ENCODE measurements at places on chromosomes 4 and X. TPM values are rescaled to one million over a fixed set of nuclear protein-coding genes. Genes with fewer than 3 reads are reported as not detected.

MTM1 gene
- total RNA-seq = 24.1 TPM

CXorf65 gene
- 17.1 TPM for total RNA-seq

DNA sequence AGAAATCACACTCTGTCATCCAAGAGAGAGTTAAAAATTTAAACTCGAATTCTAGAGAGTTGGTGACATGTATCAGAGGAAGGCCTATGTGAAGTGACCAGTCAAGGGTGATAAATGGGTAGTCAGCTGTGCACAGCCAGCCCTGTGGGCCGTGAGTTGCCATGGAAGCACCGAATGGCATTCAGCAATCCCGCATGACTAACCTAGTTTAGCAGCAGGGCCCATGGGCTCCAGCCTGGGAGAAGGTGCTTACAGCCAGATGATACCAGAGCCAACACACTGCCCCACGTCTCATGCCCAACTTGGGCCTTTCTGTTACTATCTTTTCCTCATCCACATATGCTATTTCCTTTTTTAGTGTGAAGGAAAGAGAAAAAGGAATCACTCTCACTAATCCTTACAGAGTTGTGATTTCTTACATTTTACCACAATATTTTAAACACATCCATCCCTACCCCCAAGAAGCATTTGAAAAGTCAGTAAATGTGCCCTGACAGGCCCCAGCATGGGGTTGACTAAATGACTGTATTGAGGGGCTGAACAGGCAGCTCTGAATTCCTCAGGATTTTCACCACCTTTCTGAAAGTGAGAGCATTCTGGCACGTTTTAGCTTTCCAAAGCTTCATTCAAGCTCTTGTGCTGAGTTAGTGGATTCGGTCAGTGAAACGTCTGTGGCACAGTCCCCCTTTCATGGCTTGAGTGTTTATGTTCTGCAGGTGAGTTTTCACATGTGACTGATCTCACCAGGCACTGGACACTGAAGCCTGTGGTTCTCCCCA is 104.2 kb downstream of the AFF1 start:
- H3K27me3 ChIP-seq = no peaks in the 10 kb centered on the region
- DNase-seq = no peak
- H3K4me1 ChIP-seq = peaks cover 49% of the 10 kb centered on the region
- H3K27ac ChIP-seq = no peak overlapping the region
- no peaks in the 10 kb centered on the region for H3K36me3 ChIP-seq

DNA sequence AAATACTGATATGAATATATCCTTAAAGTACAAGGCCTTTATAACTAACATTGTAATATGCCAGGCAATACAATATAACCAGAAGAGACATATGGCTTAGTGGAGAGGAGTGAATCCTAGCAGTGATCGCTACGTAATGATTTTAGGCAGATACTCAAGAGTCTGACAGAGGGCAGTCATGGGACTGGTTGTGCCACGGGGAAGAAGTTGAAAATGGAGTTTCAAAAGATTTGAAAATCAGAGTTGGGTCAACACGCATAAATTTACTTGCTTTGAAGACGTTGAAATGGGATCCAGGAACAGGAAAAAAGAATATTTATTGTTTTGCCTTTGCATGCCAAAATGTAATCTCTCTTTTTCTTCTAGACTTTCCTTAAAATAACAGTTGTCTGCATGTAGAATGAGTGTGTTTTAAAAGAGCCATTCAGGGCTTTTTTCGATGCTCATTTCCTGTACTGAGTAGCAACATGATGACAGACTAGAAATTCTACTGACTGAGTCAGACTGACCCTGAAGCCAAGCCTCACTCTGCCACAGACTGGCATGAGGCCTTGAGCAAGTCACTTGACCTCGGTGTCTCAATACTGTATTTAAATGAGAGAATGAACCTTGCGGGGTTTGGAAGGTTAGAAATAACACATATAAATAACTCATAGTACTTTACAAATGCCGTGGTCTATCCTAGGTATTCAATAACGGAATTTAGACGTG is 8.1 kb upstream of the SMS start:
- peaks cover 6% of the 10 kb centered on the region for H3K36me3 ChIP-seq
- H3K27ac ChIP-seq = peak overlapping the region; percentile 14
- no peaks in the 10 kb centered on the region for H3K27me3 ChIP-seq
- no peak for DNase-seq
- H3K4me1 ChIP-seq = peaks cover 36% of the 10 kb centered on the region

DNA sequence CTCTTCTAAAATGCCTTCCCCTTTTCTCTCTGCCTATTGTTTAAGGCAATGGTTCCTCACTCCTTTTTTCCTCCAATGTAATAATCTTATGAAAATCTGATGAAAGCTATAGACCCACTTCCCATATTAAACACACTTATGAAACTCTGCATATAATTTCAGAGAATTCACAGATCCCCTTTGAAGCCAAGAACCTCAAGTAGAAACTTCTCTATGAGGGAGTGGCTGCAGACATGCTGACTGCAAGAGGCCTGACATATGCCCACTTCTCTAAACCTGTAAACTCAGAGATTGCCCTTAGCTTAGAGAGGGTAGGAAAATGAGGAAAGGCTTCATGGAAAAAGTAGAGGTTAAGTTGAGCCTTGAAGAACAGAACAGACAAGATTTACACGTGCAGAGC is 37.6 kb downstream of the TAB3 start:
- H3K27ac ChIP-seq = peak overlapping the region; percentile 40
- no peaks in the 10 kb centered on the region for H3K4me1 ChIP-seq
- H3K27me3 ChIP-seq = no peaks in the 10 kb centered on the region
- peaks cover 28% of the 10 kb centered on the region for H3K36me3 ChIP-seq

CDKL5 gene
- total RNA-seq = 0.73 TPM

SLC25A31 gene
- total RNA-seq = not detected

DNA sequence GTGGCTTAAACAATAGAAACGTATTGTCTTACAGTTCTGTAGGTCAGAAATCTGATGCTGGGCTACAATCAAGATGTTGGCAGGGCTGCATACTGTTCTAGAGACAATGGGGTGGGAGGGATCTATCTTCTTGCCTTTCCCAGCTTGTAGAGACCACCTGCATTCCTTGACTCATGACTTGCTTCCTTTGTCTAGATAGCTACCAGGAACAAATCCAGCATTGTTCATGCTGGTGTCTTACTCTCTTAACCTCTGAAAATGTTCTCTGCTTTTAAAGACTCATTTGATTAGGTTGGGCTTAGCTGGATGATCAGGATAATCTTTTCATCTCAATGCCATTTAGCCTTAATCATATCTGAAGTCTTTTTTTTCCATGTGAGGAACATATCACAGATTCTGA is 169.0 kb downstream of the ZNF330 start:
- no peaks in the 10 kb centered on the region for H3K4me1 ChIP-seq
- peaks cover 6% of the 10 kb centered on the region for H3K27me3 ChIP-seq
- H3K4me3 ChIP-seq = no peak overlapping the region

DNA sequence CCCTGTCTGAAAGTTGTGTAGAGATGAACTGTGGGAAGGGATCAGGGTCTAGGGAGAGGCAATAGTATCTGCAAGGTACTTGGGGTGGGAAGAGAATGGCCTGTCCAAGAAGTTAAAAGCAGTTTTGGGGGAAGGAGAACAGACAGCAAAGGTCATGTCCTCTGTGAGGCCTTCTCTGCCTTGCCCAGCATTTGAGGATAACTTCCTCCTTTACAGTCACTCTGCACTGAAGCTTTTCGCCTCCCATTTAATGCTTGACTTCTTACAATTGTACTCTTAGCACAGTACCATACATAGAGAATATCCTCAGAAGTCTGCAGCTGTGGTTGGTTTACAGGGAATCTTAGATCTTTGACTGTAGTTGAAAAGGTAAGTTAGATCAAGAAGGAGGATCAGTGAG is 121.8 kb upstream of the AP1S2 start:
- H3K4me1 ChIP-seq = no peaks in the 10 kb centered on the region
- no peaks in the 10 kb centered on the region for H3K36me3 ChIP-seq
- no peaks in the 10 kb centered on the region for H3K27me3 ChIP-seq
- DNase-seq = no peak

DNA sequence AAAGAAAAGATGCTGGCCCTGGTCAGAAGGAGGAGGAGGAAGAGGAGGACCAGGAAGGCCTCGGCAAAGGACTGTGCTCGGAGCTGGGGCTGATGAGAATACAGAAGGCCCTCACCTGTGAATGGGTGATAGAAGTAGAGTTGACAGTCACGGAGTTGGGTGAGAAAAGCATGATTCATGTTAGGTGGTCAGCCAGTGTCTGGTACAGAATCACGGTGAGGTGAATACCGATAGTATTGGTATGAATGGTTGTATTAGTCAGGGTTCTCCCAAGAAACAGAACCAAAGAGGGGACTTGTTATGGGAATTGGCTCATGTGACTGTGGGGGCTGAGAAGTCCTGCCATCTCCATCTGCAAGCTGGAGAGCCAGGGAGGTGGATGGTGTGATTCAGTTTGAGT is 32.5 kb upstream of the FAM156A start:
- no peak for DNase-seq
- no peaks in the 10 kb centered on the region for H3K27me3 ChIP-seq
- no peak overlapping the region for H3K27ac ChIP-seq
- no peaks in the 10 kb centered on the region for H3K36me3 ChIP-seq
- no peak overlapping the region for H3K4me3 ChIP-seq

SAGE1 gene
- not detected for total RNA-seq
